SHP77 (cell line): ENCODE measurements at places on chromosomes 13 and 19.

- DNase-seq = peak; percentile 20
Measured at GRCh38 chr19:35000647-35001501, 751 bp downstream of the GRAMD1A start.

- DNase-seq = no peak
Measured at GRCh38 chr19:44847144-44848035, 1.3 kb downstream of the NECTIN2 start.

DNA sequence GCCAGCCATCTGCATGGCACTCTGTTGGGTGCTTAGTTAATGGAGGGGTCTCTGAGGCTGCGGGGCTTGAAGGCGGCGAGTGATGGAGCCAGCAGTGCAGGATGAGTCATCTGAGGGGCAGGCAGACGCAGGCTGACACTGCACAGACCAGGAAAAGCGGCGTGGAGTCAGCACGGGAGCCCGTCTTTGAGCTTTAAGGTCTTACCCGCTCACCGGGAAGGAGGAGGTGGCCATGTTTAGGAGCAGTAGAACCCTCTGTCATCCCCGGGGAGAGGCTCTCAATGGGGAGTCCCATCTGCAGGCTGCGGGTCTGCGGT is 13.1 kb downstream of the NAXD start:
- no peak for DNase-seq

DNA sequence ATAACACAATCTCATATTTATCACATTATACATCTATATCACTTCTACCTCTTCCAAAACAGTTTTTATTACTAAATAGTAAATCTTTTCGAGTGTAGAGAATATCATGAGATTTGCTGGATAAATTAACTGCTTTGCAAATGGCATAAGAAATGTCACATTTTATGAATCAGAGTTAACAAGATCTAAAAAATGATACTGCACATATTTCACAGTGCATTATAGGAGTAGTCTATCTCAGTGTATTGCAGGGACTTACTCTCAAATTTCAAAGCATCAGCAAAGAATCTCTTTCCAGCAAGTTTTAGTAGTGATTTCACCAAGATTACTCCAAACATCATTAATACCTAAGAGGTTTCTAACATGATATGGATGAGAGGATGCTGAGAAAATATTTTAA is 687.1 kb upstream of the SLITRK1 start:
- DNase-seq = no peak

DNA sequence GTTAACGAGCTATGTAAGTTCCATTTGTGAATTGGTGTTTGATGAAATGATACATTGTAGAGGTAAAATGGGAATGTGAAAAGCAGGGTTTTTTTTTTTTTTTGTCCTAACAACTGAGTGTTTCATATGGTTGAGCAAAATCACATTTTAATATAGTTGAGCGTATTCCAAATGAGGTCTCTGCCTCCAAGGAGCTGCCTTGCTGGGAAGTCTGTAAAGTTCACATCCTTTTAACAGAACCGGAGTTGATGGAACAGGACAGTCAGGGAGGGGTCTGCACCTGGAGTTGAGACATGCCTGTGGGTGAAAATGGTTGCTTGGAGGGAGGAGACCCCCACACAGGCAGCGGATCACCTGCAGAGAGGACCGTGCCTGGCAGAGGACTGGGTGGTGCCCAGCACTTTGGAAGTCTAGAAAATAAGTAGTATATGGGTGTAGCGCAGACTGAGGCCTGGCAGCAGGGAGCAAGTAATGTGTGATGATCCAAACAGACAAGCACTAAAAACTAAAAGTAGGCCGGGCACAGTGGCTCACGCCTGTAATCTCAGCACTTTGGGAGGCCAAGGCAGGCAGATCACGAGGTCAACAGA is 75.2 kb upstream of the UBAC2 start:
- no peak for DNase-seq

DNA sequence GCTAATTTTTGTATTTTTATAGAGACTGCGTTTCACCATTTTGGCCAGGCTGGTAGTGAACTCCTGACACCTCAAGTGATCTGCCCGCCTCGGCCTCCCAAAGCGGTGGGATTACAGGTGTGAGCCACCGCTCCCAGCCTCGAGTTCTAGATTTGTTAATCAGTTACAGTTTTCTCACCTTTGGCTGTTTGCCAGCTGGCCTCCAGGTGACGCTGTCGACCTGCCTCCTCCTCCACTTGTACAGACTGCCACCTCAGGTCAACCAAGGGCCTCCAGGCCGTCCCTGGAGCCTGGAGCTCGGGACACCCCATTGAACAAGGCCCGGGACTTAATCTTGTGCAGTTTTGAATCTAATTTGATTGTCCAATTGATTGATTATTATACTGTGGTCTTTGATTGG is 45.5 kb downstream of the IER2 start:
- peak; percentile 48 for DNase-seq

DNA sequence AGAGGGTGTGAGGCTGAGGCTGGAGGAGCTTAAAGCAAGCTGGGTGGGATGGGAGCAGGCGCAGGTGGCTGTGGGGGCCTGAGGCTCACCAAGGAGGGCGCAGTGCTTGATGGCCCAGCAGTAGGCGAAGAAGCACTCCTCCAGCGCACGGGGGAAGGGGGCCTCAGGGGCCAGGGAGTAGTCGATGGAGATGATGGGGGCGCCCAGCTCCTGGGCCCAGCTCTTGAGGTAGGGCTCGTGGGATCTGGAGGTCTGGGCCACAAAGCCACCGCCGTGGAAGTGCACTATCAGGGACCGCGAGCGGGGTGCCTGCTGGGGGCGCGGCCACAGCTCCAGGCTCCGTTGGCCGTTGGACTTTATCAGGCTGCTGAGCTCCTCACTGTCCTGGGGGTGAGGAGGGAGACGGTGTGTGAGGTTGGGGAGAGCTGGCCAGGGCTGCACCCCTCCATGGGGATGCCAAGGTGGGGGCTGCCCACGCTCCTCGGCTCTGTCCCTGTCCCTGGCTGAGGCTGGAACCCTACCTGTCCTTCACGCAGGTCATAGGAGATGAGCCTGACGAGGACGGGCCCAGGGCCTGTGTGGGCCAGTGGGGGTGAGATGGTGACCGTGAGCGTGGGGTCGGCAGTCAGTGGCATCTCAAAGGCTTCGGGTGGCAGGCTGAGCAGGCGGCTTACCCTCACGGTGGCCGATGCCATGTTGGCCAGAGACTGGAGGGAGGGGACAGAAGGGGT is 17.2 kb upstream of the CNFN start:
- no peak for DNase-seq

DNA sequence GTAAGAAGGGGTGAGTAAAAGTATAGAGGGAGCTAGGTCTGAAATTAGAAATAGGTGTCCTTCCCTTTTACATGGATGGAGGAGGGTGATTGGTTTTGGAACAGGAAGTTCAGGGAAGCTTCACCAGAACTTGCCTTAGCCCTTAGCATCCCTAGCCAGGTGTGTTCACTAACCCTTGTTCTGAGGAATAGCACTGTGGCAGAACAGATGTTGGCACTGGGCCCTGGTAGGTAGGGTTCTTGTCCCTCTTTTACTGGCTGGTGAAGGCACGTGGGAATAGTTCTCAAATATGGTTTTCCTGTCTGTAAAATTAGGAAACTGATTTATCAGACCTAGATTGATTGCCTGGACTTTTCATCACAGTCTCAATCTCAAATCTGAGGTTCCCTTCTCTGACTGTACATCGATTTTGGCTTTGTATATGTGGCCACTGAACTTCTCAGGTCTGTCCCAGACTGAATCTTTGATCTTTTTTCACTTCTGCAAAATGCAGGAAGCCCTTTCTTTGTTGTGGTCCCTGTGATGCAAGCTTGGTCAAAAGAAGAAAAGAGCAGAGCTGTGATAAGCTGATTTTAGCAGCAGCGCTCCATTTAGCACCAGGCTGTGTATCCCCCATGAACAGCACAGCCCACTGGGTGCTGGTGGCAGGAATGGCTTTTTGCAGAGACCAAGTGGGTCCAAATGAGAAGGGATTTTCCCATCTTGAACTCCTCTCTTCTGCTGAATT is 86.2 kb upstream of the HTR2A start:
- no peak for DNase-seq
